Activated CD8-positive, alpha-beta memory T cell treated with anti-CD3 and anti-CD28 coated beads for 1 hour (primary cell): ENCODE measurements at places on chromosomes 16 and 17.

DNA sequence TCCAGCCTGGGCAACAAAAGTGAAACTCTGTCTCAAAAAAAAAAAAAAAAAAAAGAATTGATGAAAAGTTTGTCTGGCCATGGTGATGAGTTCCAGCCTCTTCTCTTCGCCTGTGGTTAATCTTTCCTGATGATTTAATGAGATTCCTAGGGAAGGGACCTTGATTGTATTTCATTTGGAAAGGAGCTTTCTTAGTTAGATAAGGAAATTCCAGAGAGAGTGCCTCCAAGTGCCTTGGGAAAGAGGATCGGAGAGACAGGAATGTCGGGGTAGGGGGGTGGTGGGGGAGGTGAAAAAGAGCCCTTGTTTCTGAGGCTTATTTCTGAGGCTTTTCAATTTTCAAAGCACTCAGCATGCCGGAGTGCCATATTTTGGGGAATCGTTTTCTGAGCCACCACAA, 93.2 kb upstream of the SIAH1 start:
- no peak for DNase-seq

- no peak for DNase-seq
Measured at GRCh38 chr16:27108826-27109665, 42.3 kb downstream of the C16orf82 start.

DNA sequence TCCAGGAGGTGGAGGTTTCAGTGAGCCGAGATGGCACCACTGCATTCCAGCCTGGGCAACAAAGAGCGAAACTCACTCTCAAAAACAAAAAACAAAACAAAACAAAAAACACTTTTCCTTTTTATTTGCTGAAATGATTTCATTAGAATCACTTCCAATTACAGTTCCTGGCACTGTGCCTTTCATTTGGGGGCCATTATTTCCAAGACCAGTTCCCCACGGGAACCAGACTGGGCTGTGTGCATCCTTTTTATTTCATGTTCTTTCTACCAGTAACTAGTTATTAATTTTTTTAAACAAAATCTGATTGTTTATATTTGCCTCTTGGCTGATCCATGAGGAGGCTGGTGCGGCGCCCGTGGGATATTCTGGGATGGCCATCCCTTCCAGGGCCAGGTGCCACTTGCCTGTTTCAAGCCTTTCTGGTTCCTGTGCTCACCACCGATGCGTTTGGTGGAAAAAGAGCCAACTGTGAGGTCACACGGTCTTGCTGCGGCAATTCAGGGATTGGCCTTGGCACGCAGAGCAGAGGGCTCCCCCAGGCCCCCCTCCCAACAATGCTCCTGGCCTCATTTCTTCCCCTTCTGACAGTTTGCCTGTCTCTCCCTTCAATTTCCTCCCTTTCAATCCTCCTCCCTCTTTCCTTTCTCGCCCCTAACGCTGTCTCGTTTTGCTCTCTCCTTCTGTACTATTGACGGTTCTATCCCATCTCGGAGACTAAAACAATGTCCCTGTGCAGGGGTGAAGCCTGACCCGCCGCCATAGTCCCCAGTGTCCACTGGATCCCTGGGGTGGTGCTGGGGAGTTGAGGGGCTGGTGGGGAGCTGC, 13.4 kb downstream of the UBALD1 start:
- no peak for DNase-seq

- DNase-seq: no peak
Measured at GRCh38 chr16:67147437-67148140, 3.2 kb downstream of the B3GNT9 start.

GRCh38 chr16:11557801-11558200, 28.9 kb downstream of the LITAF start:
- DNase-seq: no peak

- DNase-seq: no peak
Measured at GRCh38 chr16:87602821-87603683, 744 bp downstream of the JPH3 start.

DNA sequence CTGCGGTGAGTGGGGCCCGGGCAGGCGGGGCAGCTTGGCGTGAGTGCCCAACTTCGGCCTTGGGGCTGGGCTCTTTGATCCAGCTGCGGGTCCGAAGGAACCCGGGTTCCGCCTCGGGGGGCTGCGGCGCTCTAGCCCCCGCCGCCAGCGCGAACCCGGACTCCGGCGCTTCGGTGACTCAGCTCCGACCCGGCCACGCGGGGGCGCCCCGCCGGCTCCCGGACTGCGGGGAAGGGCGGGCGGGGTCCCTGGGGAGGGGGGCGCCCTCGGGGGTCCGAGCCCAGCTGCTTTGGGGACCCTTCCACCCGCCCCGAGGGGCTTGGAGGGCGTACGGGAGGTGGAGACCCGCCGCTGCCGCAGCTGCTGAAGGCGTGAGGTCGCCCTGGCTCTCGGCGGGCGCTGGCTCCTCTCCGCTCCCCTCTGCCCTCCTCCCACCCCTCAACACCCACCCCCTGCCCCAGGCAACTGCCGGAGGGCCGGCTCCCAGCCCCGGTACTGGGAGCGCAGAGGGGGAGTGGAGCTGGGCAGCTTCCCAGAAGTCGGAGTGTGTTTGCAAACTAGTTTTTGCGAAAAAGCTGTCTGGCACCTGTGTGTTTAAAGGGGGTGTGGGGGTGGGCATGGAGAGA, 516 bp downstream of the CPNE2 start:
- DNase-seq: no peak

DNA sequence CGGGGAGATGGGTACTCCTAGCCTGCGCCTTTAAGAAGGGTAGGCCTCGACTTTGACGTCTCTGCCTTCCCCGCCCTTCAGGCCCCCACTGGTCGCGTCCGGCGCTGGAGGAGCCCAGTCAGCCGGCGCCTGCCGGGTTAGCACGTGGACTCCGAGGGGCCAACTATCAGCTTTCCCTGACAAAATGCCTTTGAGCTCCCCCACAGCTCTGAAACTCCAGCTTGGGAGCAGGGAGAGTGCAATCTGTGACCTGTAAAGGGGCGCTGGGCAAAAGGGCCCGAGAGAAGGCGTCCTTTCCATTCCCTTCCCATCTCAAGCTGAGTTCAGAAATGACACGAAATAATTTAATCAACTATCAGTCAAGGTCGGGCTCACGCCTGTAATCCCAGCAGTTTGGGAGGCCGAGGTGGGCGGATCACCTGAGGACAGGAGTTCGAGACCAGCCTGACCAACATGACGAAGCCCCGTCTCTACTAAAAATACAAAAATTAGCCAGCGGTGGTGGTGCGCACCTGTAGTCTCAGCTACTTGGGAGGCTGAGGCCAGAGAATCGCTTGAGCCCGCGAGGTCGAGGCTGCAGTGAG, 2.3 kb upstream of the SLC25A39 start:
- DNase-seq: peak; percentile 78

DNA sequence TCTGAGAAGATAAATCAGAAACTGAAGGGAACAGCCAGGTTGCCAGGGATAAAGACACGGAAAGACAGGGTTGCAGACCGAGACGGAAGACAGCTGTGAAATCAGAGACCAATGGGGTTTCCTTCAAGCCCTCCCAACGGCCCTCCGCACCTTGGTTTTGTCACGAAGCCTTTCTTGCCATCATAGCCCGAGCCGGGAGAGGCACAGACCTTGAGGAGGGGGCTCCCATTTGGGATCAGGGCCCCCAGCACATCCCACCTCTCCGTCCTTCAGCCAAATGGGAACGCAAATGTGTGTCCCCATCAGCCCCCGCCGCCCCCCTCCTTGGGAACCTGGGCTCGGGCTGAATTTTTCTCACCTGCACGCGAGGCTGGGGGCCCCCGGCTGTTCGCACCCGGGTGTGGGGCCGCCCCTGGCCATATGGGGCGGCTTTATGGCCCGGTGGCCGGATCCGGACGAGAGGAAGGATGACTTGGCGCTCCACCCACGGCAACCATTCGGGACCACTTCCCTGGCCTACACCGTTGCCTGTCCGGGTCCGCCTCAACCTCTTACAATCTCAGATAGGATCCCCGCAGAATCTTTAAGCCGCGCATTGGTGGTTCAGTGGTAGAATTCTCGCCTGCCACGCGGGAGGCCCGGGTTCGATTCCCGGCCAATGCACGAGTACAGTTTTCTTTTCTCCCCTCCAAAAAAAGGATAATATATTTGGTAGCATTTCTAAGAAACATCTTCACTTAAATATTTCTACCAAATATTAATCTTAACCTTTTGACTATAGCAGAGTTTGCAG, 1.4 kb upstream of the HES7 start:
- DNase-seq: peak; percentile 80

- no peak for DNase-seq
Measured at GRCh38 chr17:4514206-4514605, 15.5 kb downstream of the SPNS2 start.

GRCh38 chr16:1097156-1097555, 1.1 kb upstream of the C1QTNF8 start:
- DNase-seq: no peak

- DNase-seq: no peak
Measured at GRCh38 chr17:2977157-2977556, 86.2 kb downstream of the OR1D5 start.

GRCh38 chr17:76640550-76641380, 2.8 kb downstream of the ST6GALNAC1 start:
- no peak for DNase-seq

DNA sequence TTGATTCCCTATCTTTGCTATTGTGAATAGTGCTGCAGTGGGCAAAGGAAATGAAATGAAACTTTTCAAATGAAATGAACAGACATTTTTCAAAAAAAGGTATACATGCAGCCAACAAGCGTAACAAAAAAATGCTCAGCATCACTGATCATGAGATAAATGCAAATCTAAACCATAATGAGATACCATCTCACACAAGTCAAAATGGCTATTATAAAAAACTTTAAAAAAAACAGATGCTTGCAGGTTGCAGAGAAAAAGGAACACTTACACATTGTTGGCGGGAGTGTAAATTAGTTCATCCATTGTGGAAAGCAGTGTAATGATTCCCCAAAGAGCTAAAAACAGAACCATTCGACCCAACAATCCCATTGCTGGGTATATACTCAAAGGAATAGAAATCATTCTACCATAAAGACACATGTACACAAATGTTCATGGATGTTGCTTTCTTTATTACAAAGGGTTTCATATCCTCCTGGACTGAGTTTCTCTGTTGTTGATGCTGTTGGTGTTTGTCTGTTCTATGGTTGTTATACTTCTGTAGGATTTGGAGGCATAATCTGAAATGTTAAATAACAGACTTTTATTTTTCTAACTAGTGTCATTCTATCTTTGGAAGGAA, 99.3 kb upstream of the SOX9 start:
- no peak for DNase-seq
